AG04450 (cell line): ENCODE measurements at places on chromosomes 4 and X.
A peak's percentile ranks its signal among the peaks of the same experiment; 100 is the strongest.

GRCh38 chrX:22882543-22882942 is 117.2 kb upstream of the DDX53 start:
- DNase-seq: no peak

- no peak for DNase-seq
Observed at GRCh38 chr4:19293080-19293479, 958.6 kb upstream of the SLIT2 start.

GRCh38 chr4:127822430-127822829 is 40.3 kb downstream of the HSPA4L start:
- DNase-seq: no peak

- no peak for DNase-seq
Observed at GRCh38 chr4:185738038-185738552, 73.9 kb downstream of the SORBS2 start.

- no peak for DNase-seq
Observed at GRCh38 chr4:126354784-126355183, 1040.0 kb downstream of the FAT4 start.

- no peak for DNase-seq
Observed at GRCh38 chr4:83247415-83248357, 36.9 kb downstream of the COQ2 start.

DNA sequence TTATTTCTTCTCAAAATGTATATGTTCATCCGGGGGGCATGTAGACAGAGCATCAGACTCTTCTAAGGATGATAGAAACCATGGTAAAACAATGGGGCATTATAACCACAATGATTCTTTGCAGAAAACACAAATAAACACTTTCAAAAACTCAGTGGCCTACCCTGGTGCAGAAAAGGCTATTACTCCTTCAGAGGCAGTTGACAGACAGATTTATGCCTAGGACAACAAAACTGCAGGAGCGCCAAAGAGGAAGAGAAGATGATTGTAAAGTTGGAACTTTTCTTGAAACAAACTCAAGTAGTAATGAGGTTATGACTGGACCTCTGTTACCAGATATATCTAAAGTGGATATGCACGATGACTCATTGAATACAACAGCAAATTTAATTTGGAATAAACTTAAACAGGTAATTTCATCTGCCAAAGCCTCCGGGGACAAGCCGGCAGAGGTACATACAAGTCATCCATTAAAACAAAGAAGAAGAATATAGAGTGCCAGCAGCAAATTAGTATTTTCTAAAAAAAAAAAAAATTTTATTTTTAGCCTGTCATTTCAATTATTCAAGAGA is 1068.4 kb upstream of the INTU start:
- DNase-seq: no peak

DNA sequence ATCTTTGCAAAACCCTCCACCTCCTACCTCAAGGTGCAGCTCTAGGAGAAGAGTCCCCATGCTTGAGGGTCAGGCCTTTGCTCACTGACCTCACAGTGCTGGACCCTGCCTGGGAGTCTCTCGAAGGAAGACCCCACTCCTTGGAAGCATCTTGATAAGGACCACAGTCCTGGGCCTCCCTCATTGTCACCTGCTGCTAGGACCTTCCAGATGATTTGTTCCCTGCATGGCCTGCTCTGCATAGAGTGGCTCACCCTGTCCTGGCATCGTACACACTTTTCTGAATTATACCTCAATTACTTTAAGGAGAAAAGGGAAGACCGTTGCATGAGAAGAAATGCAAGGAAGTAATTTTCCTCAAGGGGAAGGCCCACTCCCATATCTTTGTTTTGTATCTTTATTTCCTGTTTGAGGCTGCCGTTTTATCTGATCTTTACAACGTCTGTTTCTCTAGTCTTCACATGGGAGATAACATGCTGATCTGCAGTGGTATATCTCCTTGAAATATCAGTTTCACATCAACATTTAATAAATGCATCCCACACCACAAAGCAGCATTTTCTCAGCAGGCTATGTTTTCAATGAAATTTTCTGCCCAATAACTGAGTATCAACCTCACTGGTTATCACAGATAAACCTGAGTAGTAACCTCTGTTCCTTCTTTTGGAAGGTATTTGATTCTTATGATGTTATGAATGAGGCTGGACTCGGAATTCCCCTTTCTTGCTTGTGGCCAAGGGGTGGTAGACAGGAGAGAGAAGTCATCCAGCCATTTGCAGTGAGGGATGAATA is 15.0 kb upstream of the AKAP17A start:
- no peak for DNase-seq

GRCh38 chr4:174156239-174156826 is 127.1 kb downstream of the FBXO8 start:
- no peak for DNase-seq

- peak; percentile 1 for DNase-seq
Observed at GRCh38 chr4:41977709-41978108, 3.8 kb upstream of the DCAF4L1 start.

DNA sequence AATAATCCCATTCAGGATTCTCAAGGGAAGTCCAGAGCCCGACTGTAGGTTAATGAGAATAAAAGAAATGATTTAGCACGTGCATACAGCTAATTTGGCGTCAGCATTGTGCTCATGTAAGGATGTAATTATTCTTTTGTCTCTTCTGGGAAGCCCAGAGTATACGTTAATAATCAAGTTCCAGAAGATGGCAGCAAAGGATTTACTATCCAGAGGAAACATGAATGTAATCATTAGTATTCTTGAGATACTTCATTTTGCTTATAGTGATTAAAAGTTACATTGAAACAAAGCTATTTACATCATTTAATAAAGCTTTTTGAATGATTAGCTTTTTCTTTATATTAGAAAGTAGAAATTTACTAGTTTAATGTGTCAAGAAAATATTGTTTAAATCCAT is 27.1 kb upstream of the MAP9 start:
- no peak for DNase-seq

GRCh38 chrX:30733852-30734660 is 80.8 kb downstream of the GK start:
- no peak for DNase-seq

GRCh38 chr4:156534205-156534604 is 437.4 kb downstream of the PDGFC start:
- DNase-seq: no peak

- DNase-seq: peak; percentile 4
Observed at GRCh38 chr4:60682901-60683300, 517.2 kb upstream of the ADGRL3 start.

DNA sequence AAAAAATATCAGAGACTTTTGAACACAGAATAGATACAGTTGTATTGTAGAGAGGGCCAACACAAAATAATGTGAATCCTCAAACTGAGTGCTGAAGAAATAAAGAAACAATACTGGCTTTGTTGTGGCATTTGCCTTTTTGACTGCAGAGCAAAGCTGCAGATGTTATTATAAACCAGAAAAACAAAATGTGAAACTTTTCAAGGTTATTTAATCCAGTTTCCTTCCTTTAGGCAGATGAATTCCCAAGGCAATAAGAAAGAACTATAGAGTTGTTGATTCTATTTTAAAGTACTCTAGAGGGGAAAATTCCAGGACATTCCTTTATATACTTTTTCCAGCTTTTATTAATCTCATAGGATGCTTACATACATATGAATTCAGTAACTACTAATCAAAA is 186.8 kb downstream of the NDST4 start:
- no peak for DNase-seq

- DNase-seq: no peak
Observed at GRCh38 chrX:155070663-155070974, 317 bp downstream of the CMC4 start.

- no peak for DNase-seq
Observed at GRCh38 chr4:14841801-14842768, 160.2 kb upstream of the CPEB2 start.

DNA sequence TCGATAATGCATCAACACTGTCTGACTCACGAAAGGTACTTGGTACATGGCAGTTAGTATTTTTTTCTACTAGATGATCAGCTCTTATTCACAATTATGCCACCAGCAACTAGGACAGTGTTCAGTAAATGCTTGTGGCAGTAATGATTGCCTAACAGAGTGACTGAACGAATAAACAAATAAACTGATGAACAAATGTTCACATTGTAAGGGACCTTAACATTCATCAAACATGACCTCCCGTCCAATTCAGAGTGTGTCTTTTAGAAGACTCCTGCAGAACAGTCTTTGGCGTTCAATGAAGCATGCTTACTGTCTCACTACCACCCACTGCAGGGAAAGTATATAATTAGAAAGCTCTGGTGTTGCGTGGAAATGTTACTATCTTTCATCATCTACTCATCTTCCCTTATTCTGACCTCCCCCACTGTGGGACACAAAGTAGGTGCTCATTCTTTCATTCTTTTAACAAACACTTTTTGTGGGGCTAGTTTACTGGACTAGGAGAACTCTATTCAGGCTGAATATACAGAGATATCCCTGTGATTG is 319.3 kb downstream of the RAB28 start:
- DNase-seq: no peak

DNA sequence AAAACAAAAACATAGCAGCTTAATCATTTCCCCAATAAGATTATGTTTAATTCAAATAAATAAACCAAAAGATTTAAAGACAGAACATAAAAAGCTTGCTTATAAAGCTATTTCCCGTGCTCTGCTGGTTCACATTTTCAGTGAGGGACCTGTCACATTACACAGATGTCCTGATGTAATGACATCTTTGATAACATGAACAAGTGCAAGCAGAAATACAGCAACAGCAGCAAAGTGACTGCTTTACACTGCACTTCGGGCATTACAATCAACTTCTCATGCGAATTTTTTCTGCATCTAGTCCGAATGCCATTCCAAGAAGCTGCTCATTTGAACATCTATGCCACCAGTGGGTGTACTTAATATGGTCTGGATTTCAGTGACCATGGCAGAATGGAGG is 940.3 kb upstream of the IGFBP7 start:
- no peak for DNase-seq

GRCh38 chrX:120790118-120790517 is 85.5 kb downstream of the CT47B1 start:
- DNase-seq: peak; percentile 29

DNA sequence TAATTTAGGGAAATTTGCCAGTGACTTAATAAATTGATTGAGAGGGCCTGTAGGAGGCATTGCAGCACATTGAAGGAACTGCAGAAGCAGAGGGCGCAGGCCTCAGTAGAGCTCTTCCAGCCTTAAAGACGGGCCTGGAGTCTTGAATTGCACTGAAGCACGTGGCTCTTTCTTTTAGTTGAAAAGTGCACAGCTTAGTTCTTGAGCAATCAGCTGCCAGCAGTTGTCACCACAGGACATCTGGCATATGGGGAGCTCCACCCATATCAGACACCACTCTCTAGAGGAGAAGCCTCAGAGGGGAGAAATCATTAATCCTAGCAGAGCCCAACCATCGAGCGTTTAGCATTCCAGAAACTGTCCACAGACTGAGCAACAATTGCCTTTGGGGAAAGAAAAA is 16.0 kb upstream of the FGF16 start:
- no peak for DNase-seq

- no peak for DNase-seq
Observed at GRCh38 chrX:23864742-23865326, 42.9 kb downstream of the APOO start.

- no peak for DNase-seq
Observed at GRCh38 chr4:79759793-79760192, 313.2 kb downstream of the ANTXR2 start.

GRCh38 chrX:66163447-66163846 is 600 bp upstream of the HEPH start:
- DNase-seq: no peak

DNA sequence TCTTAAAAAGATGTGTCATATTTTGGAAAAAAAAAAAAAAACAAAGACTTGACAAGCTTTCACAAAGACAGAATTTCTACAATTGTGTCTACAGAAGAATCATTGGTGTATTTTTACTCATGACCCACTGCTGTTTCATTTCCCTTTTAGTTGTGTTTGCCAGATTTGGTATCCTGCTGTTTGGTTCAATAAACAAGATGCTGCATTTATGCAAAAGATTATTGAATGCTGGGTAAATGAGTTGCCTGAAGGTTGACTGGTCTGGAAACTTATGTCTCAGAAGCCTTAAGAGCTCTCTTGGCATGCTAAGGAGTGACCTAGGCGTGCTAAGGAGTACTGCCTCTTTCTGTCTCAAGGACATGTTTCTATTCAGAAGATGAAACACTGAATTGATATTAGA is 64.9 kb upstream of the NPY2R start:
- no peak for DNase-seq

DNA sequence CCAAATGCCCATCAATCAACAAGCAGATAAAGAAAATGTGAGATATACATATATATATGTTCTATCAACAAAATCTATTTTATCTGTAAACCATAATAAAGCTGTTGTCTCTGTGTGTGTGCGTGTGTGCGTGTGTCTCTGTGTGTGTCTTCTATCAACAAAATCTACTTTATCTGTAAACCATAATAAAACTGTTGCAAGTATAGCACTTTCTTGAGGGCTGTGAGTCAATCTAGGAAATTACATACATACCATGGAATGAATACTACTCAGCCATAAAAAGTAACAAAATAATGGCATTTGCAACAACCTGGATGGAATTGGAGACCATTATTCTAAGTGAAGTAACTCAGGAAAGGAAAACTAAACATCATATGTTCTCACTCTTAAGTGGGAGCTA is 12.5 kb upstream of the PLK4 start:
- no peak for DNase-seq

GRCh38 chr4:183098019-183098722 is 886 bp upstream of the WWC2 start:
- DNase-seq: no peak

- DNase-seq: no peak
Observed at GRCh38 chr4:174613979-174614378, 91.7 kb upstream of the HPGD start.

DNA sequence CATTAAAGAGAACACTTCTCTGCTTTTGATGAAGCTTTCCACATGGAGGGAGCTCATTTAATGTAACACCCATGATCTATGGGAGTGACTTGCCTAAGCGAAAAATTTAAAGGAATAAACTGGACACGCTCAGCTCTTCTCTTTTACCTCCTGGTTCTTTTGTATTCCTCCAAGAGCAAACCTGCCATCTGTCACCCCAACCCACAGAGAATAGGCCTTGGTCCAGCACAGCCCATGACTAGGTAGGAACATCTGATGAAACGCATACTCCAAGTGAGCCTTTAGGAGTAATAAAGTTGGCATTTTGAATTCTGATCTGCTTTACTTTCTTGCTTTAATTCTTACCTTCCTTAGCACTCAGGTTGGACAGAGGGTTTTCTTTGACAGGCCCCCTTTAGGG is 389.0 kb downstream of the HNRNPD start:
- DNase-seq: no peak

DNA sequence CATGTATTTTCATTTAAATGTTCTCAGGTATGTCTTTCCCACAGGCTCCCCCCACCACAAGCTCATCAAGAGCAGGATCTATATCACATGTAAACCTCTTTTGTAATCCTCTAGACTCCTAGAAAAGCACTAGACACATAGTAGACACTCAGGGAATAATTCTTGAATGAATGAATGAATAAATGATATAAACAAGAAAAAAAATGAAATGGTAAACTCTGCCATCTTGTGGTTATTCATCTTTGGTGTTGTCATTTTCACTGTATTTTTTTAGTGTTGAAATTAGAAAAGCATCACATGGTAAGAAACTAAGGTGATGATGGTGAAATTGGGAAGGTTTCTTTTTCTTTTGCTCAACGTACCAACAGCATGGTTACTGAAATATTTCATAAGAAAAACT is 34.2 kb upstream of the C1GALT1C1 start:
- no peak for DNase-seq

GRCh38 chrX:7948483-7948882 is 21.3 kb upstream of the PNPLA4 start:
- DNase-seq: no peak

- DNase-seq: no peak
Observed at GRCh38 chr4:93409035-93409434, 419.5 kb upstream of the ATOH1 start.
